ENCODE measurements at places on chromosomes 7 and 10.

DNA sequence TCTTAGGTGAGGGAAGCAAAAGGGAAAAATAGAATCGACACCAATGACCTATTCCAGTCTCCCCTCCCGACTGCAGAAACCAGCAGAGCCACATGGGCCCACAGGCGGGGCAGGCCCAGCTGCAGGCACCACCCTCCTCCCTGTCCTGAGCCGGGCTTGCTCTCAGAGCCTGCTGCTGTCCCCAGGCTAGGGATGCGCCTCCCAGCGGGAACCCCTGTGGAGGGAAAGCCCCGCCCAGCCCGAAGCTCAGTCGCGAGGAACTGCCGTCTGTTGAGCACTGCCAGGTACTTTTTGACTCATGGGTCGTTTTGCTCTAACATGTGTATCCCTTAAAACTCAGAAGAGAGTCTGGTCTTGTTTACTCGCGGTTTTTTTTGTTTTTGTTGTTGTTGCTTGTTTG is 124.5 kb upstream of the RET start:
- peak; percentile 5 for DNase-seq

- no peak for DNase-seq
Observed at GRCh38 chr7:136312592-136312991, 335.4 kb upstream of the MTPN start.

DNA sequence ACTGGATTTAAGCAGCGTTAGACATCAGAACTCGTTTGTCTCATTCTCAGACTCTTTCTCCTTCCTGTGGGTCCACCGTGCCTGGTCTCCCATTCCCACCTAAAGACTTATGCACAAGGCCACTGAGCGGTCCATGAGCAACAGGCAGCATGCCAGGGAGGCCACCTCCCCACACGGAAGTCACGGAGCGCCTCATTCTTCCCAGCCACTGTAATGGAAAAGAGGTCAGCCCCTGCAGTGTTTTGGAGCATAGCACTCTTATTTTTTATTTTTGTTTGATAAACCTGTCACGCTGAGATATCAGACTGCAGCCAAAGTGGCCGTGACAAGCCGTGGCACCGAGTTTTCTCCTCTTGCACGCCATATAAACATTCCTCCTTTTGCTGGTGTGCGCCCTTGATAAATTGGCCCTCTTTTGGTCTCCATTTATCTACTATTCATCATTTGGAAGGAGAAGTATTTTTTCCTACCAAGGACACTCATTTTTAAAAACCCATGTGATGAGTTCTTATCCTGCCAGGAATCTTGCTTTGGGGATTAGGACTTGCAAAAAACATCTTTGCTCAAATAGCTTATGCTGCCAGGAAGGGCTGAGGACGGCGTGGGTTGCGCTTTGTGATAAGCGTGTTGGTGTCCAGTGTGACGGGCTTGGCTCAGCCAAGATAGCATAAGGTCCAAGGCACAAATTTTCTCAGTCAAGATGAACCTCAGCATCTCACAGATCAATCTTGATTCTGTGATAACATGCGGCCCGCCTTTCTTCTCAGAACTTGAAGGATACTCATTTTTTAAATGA is 206.0 kb downstream of the CCDC3 start:
- DNase-seq = no peak

GRCh38 chr10:87818505-87819288 is 671 bp upstream of the ATAD1 start:
- DNase-seq = peak; percentile 30

DNA sequence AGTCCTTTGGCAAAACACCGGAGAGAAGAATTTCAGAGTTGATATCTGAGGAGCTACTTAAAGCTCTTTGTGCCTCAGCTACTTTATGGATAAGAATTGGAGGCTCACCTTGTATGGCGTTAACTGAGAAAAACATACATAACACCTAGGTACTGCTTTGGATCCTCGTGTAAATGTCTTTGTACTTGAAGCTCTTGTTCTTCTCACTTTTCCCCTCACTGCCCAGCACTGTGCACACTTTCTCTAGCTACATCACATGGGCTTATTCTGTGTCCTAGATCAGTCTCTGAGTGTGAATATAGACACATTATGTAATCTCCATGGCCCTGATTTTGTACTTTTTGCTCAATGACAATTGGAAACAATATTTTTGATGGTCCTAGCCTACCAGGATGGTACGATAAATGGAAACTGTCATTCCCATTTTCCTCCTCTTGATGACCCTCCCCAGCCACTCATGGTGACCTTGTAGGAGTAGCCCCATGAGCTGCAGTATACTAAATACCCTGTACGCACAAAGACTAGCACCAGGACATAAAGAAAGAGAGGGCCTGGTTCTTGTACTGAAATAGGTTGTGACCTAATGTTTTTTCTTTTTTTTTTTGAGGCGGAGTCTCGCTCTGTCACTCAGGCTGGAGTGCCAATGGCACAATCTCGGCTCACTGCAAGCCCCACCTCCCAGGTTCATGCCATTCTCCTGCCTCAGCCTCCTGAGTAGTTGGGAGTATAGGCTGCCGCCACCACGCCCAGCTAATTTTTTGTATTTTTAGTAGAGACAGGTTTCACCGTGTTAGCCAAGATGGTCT is 22.1 kb downstream of the STAMBPL1 start:
- DNase-seq = no peak

DNA sequence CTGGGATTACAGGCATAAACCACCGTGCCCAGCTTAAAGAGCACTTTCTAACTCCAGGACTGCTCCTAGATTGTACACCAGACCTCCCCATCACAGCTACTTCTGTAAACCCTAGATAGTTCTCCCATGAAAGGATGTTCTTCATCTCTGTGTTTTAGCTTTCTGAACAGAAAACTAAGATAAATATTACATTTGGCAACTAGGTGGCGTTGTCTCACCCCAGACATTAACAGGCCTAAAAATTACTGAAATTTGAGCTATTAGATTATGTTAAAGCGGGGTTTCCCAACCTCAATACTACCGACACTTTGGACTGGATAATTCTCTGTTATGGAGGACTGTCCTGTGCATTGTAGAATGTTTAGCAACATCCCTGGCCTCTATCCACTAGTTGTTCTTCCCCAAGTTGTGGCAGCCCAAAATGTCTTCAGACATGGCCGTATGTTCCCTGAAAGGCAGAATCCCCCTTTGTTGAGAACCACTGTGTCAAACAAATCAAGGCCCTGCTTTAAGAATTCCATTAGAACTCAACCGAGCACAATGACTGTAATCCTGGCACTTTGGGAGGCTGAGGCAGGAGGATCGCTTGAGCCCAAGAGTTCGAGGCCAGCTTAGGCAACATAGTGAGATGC is 19.1 kb downstream of the ATOH7 start:
- no peak for DNase-seq
